Glutamatergic neuron (in vitro differentiated cells): ENCODE measurements at places on chromosomes 3 and 15.

- DNase-seq, result no peak
Observed at GRCh38 chr15:66565741-66566144, at the start of gene LCTL. TSS of gene LCTL (minus strand) at chr15:66565998. CDS start at chr15:66565365, 633 bp downstream.

DNA sequence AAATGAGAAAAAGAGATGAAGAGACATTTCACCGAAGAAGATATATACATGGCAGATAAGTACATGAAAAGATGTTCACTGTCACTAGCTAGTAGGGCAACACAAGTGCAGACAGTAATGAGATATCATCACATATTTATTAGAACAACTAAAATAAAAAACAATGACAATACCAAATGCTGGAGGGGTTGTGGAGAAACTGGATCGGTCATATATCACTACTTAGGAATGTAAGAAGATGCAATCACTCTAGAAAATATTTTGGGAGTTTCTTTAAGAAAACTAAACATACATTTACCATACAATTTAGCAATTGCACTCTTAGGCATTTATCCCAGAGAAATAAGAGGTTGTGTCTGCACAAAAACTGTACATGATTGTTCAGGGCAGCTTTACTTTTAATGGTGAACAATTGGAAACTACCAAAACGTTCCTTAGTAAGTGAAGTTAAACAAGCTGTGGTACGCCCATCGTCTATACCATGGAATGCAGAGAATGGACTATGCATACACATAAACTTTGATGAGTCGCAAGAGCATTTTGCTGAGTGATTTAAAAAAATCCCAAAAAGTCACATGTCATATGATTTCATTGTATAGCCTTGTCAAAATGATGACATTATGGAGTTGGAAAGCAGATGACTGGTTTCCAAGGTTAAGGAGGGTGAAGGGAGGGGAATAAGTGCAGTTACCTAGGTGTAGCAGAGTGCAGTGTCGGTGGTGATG is 149.0 kb upstream of the UBE3A start:
- no peak for DNase-seq

DNA sequence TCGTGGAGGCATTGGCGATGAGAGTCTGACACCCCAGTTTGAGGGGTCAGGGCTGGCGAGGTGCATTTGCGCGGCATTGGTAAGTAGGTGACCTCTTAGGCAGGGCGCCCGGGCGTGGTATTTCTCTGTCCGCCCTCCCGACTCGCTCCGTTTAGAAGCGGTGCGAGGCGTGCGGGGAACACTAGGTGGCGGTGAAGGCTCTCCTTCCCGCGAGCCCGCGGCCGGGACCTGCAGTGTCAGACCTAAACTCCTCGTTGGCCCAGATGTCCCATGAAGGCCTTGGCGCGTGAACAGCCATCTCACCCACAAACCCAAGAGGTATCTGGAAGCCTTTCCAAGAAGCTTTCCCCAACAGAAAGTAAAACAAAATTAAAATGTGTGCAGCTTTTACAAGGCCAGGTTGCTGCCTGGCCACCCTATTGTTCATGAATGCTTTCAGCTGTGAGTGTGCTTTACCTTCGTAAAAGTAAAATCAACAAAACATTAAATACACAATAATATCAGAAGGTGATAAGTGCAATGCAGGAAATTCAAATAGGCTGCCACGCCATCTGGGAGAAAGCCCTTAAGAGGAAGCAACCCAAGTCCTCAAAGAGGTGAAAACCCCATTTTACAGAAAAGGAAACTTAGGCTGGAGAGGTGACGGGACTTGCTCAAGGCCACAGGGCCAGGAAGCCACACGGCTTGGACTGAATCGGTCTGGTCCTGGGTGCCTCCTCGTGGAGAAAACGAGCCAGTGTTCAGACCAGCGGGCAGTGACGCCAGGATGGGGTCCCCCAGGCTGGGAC is 120.3 kb downstream of the ETFA start:
- peak; percentile 92 for DNase-seq

DNA sequence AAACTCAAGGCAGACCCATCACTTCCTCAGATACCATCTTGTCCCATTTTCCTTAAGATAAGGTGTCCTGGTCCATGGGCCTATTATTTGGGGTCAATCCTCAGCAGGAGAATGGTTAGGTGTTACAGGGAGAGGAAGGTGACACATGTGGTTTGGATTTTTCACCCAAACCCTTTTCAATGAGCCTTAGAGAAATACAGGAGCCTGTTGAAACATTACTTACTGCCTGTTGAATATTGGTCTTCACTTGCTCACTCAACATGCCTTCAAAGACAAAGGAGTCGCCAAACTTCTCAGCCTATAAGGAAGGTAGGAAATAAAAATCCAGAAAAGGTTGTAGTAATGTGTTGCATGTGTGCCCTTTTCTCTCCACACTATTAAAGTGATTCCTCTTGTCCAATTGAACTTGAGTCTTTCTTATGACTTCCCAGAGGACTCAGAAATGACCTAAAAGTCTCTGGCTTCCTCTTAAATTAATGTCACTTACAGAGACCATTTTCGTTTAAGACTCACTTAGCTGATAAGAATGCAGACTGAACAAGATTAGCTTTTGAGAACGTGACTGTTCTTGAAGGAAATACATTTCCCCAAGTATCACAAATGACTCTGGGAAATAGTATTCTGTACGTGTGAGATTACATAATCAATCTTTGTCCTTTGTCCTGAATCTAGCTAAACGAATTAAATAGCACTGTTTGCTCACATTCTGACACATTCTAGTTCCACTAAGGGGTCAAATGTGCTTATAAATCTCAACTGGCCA is 17.8 kb downstream of the SUMF1 start:
- no peak for DNase-seq
